ENCODE measurements at places on chromosomes 11 and 22.

- no peak for DNase-seq
- H3K4me1 ChIP-seq: no peaks in the 10 kb centered on the region
- peaks cover 6% of the 10 kb centered on the region for H3K27me3 ChIP-seq
- H3K4me3 ChIP-seq: no peak overlapping the region
Observed at GRCh38 chr11:121141066-121141465, 40.0 kb downstream of the TECTA start.

GRCh38 chr11:101436511-101437142 lies 147.2 kb downstream of the TRPC6 start:
- H3K27ac ChIP-seq: no peak overlapping the region
- H3K36me3 ChIP-seq: no peaks in the 10 kb centered on the region
- peak; percentile 19 for DNase-seq
- no peaks in the 10 kb centered on the region for H3K27me3 ChIP-seq

GRCh38 chr11:104279587-104279986 lies 115.6 kb upstream of the PDGFD start:
- no peak overlapping the region for H3K27ac ChIP-seq
- no peaks in the 10 kb centered on the region for H3K27me3 ChIP-seq
- no peak for DNase-seq
- no peaks in the 10 kb centered on the region for H3K4me1 ChIP-seq

- H3K27ac ChIP-seq: no peak overlapping the region
- H3K4me3 ChIP-seq: no peak overlapping the region
- no peaks in the 10 kb centered on the region for H3K36me3 ChIP-seq
- no peaks in the 10 kb centered on the region for H3K4me1 ChIP-seq
- no peaks in the 10 kb centered on the region for H3K27me3 ChIP-seq
Observed at GRCh38 chr11:61716478-61717285, 35.8 kb upstream of the MYRF start.
